Thoracic aorta (tissue), 2 donors: ENCODE measurements at places on chromosomes 2 and 18. TPM values are rescaled to one million over a fixed set of nuclear protein-coding genes. Genes with fewer than 3 reads are reported as not detected.

DNA sequence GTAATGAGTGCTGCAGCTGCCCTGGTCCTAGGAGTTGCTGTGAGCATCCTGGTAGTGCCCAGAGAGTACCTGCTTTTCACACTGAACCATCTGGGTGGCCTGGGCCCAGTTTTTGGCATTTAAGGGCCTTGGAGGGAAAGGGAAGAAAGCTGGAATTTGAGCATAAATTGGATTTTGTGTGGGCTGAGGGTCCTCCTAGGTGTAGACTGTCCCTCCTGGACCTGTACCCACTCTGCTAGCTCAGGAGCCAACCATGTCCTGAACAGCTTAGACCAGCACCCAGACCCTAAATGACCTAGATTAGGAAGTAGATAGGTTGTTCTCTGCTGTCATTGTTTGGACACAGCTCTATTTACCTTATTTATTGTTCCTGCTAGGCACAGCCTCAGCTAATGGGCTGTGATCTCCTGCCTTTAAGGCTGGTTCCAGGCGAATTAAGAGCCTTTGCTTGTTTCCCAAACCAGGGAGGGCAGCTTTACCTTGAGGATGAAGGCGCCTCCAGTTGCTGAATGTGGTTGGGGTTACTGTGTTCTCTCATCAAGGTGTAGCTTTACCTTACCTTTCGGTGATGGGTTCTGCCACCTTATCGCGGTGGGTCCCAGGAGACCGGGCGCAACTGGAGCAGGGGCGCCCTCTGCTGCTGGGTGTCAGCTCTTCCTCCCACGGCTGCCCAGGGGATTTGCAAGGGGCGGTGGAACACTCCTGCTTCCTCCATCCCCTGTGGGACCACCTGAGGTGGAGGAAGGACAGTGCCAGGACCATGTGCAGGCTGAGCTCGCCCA lies 34.4 kb downstream of the ITGA6 start:
- DNase-seq: no peak

The HDAC4 gene
- total RNA-seq: 163 TPM

- DNase-seq: no peak
Observed at GRCh38 chr2:101388232-101388631, 929 bp upstream of the CREG2 start.

DNA sequence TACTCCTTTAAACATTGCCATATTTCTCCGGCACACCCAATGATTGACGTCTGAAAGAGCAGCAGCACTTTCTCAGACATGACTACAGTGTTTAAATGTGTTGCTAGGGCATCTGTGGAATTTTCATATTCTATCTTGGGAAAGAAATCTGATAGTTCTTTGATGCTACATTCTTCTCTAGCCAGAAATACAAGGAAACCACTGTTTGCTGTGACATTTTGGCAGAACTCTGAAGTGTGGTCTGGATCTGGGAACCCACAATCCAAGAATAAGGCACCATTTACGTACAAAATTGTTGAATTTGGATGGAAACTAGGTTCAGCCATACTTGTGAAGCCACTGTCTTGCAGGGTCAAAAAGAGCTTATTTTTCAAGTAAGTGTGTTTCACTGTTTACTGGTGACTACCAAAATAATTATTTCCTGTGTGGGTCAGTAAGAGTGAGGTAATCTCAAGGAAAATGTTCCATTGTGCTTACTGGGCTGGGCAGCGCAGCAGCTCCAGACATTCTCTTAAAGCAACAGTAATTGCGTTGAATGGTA lies 21.3 kb upstream of the CD28 start:
- DNase-seq: no peak

- DNase-seq: no peak
Observed at GRCh38 chr2:109629867-109630266, 15.7 kb downstream of the SOWAHC start.

- no peak for DNase-seq
Observed at GRCh38 chr18:56139792-56140254, 498.6 kb downstream of the TXNL1 start.

DNA sequence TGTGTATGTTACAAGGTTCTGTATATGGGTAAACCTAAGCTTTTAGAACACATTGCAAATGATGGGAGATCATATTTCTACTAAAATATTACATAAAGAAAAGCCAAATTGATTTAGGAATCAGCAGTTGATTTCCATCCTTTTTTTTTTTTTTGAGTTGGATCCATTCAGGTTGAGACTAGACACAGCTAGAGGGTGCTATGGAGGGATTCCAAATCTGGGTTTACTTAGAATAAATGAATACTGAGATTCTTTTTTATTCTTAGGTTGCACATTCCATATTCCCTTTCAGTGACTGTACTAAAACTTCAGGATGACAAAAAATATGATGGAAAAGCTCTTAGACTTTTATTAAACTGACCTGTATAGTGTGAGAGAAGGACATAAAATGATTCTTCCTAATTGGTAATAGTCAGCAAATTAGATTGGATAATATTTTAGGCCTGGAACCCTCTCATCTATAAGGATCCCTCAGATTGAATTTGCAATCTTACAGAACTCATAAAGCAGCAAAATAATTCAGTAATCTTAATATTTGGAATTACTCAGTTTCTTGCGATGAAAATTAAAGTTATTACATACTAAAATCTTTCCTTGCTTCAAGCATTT lies 183.3 kb upstream of the SESTD1 start:
- no peak for DNase-seq

The EFR3B gene
- 0.81 TPM for total RNA-seq

DNA sequence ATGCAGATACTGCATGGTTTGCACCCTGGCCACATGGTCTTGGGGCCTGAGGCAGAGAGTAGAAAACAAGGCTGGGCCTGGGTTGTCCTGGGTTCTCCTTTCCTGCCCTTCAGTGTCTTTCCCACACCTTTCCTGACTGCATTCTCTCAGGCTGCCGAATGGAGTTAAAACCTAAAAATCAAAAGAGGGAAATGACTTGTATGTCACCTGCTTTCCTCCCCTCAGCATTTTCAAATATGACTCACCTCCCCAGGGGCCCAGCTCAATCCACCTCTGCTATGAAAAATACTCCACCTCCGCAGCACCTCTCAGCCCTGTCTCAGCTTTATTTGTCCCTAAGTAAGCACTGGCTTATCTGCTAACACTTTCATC lies 457.8 kb upstream of the MEX3C start:
- DNase-seq: no peak

The NEB gene
- 8.6 TPM for total RNA-seq

The CRYGD gene
- total RNA-seq: not detected

- DNase-seq: no peak
Observed at GRCh38 chr2:278927-279320, 9.0 kb downstream of the ALKAL2 start.

The PTPRN gene
- total RNA-seq: not detected

The SLC23A3 gene
- total RNA-seq: 3.4 TPM

- no peak for DNase-seq
Observed at GRCh38 chr18:45687621-45688020, 36.4 kb upstream of the SLC14A1 start.

The GAL3ST2 gene
- 0.49 TPM for total RNA-seq

The DYNAP gene
- not detected for total RNA-seq

GRCh38 chr18:72783530-72783929 lies 84.3 kb downstream of the NETO1 start:
- DNase-seq: no peak

- DNase-seq: no peak
Observed at GRCh38 chr2:219296142-219296541, 13.1 kb downstream of the PTPRN start.

The UGT1A5 gene
- total RNA-seq: not detected

The ST6GAL2 gene
- total RNA-seq: 900 TPM

DNA sequence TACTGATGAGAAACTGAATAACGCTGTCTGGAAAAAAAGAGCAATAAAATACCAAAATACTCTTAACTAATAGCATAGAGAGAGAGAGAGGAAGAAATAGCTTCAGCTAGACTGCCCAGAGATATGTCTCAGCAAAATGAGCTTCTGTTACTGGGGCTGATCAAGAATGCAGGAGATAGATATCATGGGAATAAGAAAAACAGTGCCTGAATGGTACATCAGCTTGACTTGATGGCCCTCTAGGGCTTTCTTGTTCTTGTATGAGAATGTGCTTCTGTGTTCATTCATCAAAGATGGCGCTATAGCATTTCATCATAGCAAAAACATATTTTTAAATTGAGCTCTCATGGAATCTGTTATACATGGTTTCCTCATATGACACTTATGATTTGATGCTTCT lies 151.2 kb downstream of the CALCRL start:
- no peak for DNase-seq

DNA sequence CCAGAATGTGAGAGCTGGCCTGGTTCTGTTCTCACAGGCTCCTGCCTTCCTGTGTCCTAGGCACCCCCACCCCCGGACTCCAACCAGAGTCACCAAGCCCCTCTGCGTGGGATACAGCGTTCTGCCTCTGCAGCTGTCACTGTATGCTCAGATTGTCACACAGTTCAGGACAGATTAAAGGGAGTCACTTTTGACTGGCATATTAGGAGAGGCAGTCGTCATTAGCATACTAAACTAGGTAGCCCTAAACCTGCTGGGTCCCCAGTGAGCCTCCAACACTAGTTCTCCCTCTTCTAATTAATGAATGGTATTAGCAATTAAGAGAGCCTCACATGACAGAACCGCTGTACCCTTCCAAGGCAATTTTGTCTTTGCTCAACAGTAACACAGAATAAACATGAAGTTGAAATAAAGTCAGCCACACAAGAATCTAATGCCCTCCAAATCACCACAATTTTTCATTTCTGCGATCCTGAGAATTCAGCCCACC lies 340.2 kb downstream of the CMPK2 start:
- no peak for DNase-seq

DNA sequence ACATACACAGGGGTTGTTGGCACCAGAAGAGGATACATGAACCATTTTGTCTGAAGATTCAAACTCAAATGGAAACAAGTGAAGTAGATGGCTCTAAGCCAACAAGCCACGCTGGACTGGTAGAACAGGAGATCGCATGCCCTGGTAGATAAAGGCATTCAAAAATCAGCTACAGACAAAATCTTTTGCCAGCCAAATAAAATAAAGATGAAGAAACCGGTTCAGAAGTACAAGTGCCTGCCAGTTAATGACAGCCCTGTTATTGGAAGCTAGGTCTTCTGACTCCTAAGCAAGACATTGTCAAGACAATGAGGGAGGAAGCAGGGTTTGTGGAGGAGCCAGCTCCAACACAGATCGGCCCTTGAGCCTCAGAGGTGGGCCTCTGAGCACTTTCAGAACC lies 52.3 kb downstream of the EHD3 start:
- no peak for DNase-seq

The MC2R gene
- total RNA-seq: not detected

The SIX3 gene
- not detected for total RNA-seq
